ENCODE measurements at places on chromosomes 3 and 15. TPM values are rescaled to one million over a fixed set of nuclear protein-coding genes. Genes with fewer than 3 reads are reported as not detected.

- DNase-seq, result no peak
Measured at GRCh38 chr15:65363306-65363705, 14.5 kb downstream of the IGDCC3 start.

GRCh38 chr15:66628976-66629723, 63.4 kb upstream of the LCTL start:
- no peak for DNase-seq

- DNase-seq, result no peak
Measured at GRCh38 chr15:31001702-31002101, 10.3 kb upstream of the MTMR10 start.

DNA sequence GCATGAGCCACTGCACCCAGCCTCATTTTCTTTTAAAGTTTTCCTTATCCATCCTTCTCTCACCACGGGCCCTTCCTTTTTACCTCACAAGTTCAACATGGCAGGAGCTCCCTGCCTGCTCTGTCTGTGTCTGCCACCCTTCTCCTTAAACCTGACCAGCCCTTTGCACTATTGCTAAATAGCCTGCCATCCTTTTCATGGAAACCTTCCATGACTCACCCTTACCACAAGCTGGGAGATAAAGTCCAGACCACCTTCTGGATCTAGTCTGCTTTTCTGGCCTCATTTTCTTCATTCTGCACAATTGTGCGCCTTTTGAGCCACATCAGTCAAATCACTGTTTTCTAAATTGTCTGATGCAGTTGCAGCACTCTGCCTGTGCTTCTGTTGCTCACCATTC, 8.9 kb downstream of the PARP14 start:
- DNase-seq, result no peak

TMCO5A gene
- not detected for total RNA-seq
